ENCODE measurements at places on chromosomes 2 and 18.
A peak's percentile ranks its signal among the peaks of the same experiment; 100 is the strongest.

GRCh38 chr2:171706152-171706803 is 19.0 kb downstream of the DYNC1I2 start:
- no peak for DNase-seq

DNA sequence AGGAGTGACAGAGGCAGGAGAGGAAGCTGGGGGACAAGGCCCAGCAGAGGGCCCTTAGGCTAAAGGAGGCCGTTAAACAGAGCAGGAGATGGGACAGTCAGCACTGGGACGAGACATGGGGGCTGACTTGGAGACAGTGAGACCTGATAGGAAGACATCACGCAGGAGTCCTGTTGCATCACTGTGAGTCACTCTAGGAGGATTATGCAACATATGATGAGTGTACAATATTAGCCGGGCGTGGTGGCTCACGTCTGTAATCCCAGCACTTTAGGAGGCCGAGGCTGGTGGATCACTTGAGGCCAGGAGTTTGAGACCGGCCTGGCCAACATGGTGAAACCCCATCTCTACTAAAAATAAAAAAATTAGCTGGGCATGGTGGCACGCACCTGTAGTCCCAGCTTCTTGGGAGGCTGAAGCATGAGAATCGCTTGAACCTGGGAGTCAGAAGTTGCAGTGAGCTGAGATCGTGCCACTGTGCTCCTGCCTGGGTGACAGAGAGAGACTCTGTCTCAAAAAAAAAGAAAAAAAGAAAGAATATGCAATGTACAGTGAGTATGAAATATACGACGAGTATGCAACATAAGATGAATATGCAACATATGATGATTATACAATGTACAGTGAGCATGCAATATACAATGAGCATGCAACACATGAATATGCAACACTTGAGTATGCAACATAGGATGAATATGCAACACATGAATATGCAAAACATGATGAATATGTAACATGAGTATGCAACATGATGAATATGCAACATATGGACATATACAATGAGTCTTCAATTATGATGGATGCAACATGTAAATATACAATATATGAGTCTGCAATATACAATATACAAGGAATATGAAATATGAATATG is 83.3 kb upstream of the ID2 start:
- peak; percentile 70 for DNase-seq

DNA sequence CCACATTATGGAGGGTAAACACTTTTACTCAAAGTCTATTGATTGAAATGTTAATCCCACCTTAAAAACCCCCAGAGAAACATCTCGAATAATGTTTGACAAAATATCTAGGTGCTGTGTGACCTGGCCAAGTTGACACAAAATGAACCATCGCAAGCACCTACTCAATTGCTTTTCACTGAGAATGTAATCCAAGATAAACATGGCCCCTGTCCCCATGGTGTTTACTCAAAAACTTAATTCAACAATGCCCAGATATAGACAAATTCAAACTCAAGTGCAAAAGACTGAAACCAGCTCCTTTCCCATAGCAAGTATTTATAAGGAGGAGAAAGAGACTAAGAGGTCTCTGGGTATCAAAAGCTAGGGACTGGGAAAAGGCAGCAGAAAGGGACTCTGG is 15.0 kb upstream of the ACMSD start:
- DNase-seq = no peak

- DNase-seq = no peak
Measured at GRCh38 chr2:101779656-101780055, 82.1 kb downstream of the MAP4K4 start.

- DNase-seq = no peak
Measured at GRCh38 chr18:28736223-28736622, 559.3 kb upstream of the CDH2 start.
